ENCODE measurements at places on chromosomes 1 and 21.

DNA sequence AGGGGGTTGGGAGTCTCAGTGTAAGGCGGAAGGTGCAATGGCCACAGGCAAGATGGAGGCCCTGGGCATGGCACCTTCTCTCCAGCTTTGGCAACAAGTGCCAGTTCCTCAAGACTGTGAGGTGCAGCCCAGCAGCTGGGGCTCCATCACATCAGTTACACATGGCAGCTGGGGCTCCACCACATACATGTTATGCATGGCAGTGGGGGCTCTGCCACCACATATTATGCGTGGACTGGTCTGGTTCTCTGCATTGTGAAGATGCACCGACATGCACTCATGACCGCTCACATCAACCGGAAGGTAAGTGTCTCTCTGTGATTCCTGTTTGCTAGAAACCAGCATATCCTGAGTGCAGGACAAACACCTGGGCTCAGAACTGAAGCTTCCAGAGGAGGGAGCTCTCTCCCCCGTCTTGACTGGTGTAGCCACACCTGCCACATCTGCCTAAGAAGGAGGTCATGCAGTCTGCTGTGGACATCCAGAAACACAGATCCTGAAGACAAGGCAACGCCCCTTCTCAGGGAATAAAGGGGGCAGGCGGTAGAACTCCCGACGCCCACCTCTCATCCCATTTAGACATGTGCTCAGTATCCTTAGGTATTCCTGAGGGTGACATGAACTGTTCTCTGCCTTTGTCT, 104.1 kb upstream of the TMPRSS2 start:
- no peak for DNase-seq

DNA sequence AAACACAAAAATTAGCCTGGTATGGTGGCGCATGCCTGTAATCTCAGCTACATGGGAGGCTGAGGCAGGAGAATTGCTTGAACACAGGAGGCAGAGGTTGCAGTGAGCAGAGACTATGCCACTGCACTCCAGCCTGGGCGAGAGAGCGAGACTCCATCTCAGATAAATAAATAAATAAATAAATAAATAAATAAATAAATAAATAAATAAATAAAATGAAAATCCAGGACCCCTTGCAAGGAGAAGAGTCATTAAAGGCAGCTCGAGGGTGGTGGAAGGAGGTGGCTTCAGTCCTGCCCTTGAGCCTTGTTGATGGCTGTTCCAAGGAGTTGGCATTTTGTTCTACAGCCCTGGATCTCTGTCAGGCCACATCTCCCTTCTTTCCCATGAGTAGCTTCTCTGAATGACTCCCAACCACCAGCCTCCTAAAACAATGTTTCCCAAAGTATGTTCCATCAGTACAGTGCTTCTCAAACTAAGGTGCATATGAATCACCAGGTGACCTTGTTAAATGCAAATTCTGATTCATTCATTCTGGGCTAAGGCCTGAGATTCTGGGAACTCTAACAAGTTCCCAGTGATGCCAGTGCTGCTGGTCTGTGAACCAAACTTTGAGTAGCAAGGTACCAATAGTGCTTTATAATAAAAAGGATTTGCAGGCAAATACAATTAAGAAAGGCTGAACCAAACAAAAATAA, 99.0 kb downstream of the KCNN3 start:
- no peak for DNase-seq

DNA sequence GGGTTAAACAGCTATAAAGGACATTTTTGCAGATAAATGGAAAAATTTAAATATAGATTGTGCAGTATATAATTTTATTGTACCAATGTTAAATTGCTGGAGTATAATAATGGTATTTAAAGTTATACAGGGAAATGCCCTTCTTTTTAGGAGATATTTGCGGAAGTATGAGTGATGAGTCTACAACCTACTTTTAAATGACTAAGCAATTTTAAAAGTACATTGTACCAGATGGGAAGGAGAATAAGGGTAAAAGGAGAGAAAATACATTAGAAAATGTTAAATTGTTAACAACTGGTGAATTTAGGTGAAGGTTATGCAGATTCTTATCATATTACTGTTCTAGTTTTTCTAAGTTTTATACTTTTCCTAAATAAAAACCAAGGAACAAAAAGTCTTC, 91.8 kb downstream of the ZZZ3 start:
- DNase-seq, result no peak

GRCh38 chr1:10836726-10837125, 40.3 kb upstream of the CASZ1 start:
- no peak for DNase-seq

GRCh38 chr1:117188816-117189437, 21.8 kb downstream of the VTCN1 start:
- DNase-seq, result no peak

DNA sequence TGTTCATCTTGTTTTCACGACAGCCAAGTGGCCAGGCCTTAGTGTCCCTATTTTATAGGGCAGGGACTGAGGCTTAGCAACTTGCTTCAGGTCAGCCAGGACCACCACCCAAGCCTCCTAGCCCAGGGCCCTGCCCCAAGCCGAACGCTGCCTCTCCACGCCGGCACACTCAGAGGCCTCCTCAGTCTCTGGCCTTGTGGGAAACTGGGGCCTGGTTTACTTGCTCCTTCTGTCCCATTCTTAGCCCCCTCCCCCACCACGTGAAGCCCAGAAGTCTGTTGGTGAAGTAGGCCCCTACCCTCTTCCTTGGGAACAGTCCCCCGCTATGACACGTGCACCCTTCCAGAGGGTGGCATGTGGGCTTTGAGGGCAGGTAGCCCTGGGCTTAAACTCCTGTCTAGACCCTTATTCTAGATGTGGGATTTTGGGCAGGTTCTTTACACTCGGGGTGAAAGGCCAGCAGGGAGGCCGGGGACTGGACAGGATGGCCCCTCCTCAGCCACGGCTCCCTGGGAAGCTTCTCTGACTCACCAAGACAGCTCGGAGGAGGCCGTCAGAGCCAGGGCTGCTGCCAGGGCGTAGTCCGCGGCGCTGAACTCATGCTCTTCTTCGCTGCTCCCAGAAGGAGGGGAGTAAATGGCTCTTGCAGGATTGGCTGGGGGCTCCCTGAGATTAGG, 4.3 kb downstream of the MYOM3 start:
- DNase-seq, result no peak

DNA sequence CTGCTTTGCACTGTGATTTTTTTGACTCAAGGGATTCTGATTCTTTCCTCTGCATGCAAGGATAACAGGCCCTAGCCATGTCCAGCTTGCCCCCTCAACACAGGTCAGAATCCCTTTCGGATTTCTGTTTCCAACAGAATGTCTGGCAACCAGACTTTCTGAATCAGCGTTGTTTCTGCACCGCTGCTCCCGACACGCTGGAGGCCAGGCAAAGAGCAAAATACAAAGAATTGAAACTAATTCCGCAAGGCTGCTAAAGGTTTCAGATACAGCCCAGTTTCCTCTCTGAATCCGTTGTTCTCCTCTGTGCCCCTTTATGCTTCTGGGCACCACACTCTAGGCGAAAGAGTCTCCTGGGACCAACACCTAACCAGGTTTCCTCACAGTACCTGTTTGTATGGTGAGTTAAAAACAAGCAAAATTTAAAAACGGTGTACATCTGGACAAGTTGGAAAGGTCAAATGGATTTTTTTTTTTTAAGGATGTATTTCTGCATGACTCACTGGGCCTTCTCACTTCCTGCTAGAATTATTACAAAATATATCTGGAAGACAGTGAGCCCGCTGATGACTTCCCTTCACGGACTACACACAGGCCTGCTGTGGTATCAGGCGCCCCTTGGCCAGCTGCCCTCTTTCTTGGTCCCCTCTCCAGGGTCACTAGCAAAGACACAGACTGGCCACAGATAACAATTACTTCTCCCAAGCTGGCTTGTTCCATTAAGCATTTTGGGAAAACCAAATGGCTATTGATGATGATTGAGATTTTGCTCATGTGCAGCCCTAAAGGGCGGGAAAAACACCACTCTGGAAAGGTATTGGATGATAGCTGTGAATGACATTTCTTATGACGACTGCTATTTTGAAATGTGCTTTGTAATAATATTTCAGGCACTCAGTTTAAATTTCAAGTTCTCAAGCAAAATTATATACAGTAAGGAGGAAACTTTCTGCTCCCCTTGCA, 118.3 kb downstream of the TGFB2 start:
- no peak for DNase-seq

DNA sequence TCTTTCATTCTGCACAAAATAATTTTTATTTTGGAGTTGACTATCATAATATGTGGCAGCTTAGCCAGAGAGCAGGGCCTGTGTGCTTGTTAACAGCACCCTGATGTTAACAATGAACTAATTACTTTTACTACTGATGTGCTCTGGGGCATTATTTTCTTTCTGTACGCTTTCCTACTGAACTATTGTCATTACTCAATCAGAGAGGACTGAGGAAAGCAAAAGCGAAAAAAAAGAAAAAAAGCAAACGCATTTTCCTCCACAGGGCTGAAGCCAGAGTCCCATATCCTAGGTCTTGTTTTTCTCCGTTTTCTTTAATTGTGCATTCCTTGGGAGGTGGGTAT, 221.2 kb downstream of the TTLL7 start:
- no peak for DNase-seq

Measured in stimulated activated CD8-positive, alpha-beta memory T cell treated with anti-CD3 and anti-CD28 coated beads, Interleukin-15, amount 100 ng/mL, for 4 hours (primary cell).